Right renal pelvis (tissue), 4 donors: ENCODE measurements at places on chromosomes 4 and X. TPM values are rescaled to one million over a fixed set of nuclear protein-coding genes. Genes with fewer than 3 reads are reported as not detected.

The MAGIX gene
- 5.7 TPM for polyA plus RNA-seq

The TCEAL7 gene
- polyA plus RNA-seq = 39.0 TPM

The RBMXL3 gene
- polyA plus RNA-seq = not detected

DNA sequence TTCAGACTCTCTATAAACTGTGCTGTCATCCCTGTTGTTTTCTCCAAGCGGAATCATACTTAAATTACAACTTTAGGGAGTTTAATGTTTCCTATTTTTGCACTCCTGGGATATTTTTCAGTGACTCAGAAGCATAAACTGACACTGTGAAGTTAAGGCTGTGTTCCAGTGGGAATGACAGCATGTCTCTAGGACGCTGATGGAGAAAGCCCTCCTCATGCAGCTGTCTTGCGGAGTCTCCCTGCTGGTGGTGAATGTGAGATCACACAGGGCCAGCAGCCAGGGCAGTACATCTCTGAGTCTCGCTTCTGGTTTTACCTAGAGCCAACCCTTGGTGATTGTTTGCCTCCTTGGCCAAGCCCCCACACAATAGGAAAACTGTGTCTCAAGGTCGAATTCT, 53.3 kb downstream of the NFKB1 start:
- DNase-seq = no peak

GRCh38 chr4:158250321-158250720, 40.0 kb downstream of the TMEM144 start:
- no peak for DNase-seq

DNA sequence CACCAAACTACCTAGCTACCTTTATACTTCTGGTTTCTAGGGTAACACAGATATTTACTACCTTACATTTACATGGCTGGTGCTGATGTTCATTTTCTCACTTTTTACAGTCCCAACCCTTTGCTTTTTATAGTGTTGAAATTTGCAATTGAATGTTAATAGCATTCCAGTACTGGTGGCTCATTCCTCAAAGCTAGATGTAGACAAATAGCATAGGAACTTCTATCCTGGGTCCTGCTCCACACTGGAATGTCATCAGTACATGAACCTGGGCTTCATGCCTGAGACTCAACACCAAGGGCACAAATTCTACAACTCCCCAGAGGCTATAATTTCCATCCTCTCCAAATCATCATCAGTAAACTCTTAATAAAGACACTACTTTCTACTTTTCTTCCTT, 10.3 kb upstream of the TRMT2B start:
- no peak for DNase-seq
